ENCODE measurements at places on chromosomes 6 and 20.

GRCh38 chr20:10565191-10565921 lies 108.4 kb downstream of the JAG1 start:
- DNase-seq: no peak

DNA sequence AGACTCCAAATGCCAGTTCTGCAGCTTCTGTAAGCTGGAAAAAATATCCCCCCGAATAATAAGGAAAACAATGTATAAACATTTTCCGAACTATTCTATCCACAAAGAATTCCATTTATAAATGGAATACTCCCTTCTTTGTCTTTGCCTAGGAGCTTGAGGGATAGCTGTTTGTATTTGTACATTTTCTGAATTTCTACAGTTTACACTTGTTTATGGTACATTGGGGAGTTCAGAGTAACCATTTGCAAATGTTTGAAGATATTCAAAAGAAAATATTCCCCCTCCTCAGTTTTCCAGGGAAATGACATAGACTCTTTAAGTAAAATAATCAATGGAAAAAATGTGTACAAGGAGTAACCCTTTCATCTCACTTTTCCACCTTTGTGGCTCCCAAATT lies 149.6 kb downstream of the SOBP start:
- no peak for DNase-seq

DNA sequence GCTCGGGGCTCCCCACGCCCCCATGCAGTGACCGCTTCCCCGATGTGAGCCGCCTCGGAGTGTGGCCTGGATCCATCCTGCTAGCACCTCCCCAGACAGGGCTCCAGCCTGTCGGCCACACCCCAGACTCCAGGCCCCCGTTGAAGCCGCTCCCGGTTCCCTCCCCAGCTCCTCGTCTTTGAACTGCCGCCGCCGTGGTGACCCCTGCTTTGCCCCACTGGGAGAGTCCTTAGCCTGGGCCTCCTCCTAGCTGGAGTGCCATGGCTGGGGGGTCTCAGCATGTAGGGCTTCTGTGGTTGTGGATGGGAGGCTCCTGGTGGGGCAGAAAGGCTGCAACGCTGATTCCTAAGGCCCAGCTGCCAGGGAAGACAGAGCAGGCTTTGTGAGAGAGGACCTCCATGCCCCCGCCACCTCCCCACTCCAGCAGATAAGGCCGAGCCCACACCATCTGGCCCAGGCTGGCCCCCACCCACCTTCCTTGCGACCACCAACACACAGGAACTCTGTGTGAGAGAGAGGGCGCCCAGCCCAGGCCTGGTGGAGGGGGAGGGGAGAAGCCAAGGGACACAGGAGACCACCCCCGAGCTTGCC lies 11.4 kb downstream of the FOXS1 start:
- no peak for DNase-seq

- DNase-seq: no peak
These were observed 8.0 kb downstream of the MTG2 start for GRCh38 chr20:62190639-62191411.

DNA sequence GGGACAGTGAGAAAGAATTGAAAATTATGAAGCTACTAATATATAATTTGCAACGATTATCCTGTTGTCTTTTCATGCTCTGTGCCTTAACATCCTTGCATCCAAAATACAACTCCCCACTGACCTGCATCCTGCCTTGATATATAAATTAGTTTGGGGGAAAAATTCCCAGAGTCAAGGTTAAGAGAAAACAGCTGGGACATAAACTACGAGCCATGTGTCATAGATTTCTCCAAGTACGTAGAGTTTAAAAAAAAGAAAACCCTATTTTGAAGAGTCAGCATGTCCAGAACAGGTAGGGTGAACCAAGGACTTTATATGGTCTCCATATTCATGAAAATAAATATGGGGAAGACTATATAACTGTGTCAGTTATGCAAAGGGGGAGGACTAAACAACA lies 123.8 kb upstream of the MARCKS start:
- DNase-seq: no peak

- DNase-seq: no peak
These were observed 17.9 kb downstream of the SLC22A16 start for GRCh38 chr6:110458476-110458875.

DNA sequence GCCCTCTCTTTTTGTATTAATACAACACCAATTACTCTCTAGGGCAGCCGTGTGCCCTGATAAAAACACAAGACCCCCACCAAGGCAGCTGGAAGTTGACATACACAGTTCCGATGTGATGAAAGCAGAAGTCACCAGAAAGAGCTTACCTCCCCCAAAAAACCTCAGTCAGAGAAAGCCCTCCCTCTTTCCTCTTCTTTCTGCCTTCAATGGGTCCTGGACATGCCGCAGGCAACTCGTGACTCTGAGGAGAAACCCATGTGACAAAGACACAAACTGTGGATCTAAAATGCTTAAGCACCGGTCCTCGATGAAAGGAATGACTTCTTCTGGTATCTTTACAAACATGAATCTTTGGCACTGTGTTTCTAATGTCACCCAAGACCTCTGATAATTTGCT lies 117.7 kb upstream of the CCDC28A start:
- no peak for DNase-seq

GRCh38 chr6:22357724-22358189 lies 60.9 kb upstream of the PRL start:
- DNase-seq: no peak

DNA sequence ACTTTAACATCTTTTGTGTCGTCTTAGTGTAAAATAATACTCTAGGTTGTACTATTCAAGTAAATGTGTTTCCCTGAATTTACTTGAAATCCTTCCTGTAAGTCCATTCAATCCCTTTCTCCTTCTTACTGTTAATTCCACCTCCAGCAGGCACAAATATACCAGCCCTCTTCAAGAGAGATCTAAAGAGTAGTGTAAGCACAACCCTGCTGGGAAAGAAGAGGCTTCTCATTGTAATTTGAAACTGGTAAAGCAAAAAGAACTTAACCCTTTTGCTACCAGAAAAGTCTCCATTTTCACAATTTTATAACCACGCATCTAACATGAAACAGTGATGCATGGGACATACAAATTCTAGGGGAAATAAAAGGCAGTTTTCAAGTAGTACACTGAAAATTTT lies at the start of gene BMP5:
Gene BMP5 (minus strand): TSS at position 191 of the 400 bp plus-strand sequence. CDS start 725 bp downstream, outside the sequence.
- DNase-seq: no peak

- no peak for DNase-seq
These were observed 504 bp downstream of the B4GALT5 start for GRCh38 chr20:49712996-49713752.

DNA sequence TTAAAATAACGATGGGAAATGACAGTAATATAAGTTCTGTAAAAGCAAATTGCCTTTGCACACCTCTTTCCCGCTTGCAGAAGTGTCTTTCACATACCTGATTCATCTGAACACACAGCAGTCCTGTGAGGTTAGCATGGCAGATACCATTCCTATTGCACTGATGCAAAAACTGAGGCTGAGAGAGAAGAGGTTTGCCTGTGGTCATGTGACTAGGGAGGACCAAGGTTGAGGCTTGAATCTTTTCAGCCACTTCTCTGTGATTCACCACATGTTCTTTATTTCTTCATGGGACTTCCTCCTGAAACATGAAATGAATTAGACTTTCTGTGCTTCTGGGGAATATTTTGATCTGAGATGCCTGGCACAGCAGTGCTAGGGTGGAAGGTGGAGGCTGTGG lies 92.9 kb downstream of the VEGFA start:
- no peak for DNase-seq

- no peak for DNase-seq
These were observed 98.8 kb downstream of the LAMA2 start for GRCh38 chr6:128981716-128982115.

- DNase-seq: no peak
These were observed 15.7 kb downstream of the TMEM181 start for GRCh38 chr6:158575550-158575949.

DNA sequence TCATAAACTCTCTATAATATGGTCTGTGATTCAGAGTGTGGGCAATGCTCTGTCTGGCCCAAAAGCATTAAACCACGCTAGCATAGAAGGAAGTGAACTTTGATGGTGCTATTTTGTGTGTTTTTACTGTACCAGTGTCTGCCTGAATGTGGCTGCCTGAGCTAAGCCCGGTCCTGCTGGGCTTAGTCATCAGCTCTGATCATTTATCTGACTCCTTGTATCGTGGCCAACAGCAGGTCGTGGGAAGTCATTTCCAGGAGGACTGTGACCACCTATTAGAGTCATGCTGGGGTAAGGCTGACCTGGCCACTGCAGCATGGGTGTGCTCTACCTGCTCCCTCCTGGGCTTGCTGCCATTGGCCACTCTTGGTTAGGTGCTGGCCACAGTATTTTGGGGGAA lies 239.1 kb upstream of the CEP162 start:
- peak; percentile 5 for DNase-seq

DNA sequence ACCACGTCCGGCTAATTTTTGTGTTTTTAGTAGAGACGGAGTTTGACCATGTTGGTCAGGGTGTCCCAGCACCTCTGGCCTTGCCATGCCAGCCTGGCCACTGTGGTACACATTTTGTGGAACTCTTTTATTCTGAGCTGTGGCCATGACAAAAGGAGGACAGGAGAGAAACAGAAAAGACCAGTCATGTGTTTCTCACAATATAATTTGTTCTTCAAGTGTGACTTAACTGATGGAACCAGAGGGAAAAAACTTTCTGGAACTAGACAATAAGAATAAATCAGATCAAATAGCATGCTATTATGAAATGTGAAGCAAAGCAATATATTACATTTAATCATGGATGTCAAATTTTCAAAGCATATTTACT lies 4.2 kb upstream of the RNASET2 start:
- no peak for DNase-seq

- no peak for DNase-seq
These were observed 99.2 kb upstream of the FOXP4 start for GRCh38 chr6:41446907-41447545.

GRCh38 chr6:20791074-20791473 lies 256.8 kb downstream of the CDKAL1 start:
- DNase-seq: no peak

DNA sequence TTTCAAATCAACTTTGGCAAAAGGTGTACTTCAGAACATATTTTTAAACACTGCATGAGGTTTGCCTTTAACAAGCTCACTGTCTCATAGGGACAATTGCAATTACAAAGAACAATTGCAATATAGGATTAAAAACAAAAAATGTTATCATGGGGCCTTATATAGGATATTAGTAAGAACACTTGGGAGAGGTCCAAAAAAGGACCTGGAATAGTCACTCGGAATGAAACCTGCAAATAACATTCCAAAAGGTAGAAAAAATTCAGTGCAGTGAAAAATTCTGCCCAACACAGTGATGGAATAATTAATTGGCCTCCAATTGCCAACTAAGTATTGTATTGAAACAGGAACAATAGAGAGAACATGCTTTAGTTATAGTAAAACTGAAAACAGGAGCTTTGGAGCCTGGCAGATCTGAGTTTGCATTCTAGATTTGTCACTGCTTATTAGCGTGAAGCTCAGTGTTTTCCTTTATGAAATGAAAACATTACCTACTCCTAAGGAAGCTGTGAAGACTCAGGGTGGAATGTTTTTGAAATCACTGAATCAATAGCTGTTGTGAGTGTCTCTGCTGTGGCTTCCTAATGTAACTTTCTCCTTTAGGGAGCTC lies 172.6 kb upstream of the BMP5 start:
- DNase-seq: no peak

- DNase-seq: no peak
These were observed 70.2 kb downstream of the LYRM4 start for GRCh38 chr6:5190507-5190906.
